ENCODE measurements at places on chromosomes 1 and 21. TPM values are rescaled to one million over a fixed set of nuclear protein-coding genes. Genes with fewer than 3 reads are reported as not detected.

Gene CDCA8
- total RNA-seq: 46.9 TPM

Gene RAB13
- 57.3 TPM for total RNA-seq

Gene PBXIP1
- 48.5 TPM for total RNA-seq

Gene MIS18A
- total RNA-seq: 54.5 TPM

DNA sequence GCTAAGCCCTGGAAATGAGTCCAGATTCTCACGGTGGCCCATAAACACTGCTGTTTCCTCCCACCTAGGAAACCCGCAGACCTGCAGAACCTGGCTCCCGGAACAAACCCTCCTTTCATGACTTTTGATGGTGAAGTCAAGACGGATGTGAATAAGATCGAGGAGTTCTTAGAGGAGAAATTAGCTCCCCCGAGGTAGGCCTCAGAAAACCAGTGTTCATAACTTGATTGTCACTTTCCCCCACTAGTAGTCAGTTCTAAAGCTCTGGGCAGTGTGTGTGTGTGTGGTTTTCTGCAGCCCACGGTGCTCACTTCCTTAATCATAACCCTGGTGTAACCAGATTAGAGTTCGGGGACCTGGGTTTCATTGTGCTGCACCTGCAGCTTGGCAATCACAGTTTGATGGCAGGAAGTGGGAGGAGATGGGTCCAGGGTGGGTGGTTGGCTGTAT lies 39.1 kb downstream of the CLIC6 start:
- no peak for DNase-seq

DNA sequence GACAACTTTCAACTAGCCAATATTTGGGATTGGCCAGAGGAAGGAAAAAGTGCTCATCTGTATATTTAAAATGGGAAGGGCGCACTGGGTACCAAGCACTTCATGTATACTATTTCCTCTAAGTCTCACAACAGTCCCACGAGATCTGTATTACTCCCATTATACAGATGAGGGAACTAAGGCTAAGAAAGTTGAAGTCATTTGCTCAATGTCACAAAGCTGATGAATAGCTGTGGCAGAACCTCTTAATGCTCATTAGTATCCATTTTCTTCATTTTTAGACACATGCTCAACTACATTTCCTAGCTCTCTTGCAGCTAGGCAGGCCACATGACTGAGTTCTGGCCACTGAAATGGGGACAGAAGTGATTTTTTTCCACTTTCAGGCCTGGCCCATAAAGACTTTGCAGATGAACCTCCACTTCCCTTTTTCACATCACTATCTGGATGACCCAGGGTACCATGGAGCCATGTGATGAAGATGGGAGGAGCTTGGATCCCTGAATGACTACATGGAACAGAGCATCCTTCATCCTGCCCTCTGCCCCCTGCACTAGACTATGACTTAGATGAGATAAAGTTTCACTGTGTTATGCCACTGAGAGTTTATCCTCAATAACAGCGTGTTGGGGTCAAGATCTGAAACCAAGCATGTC lies 31.8 kb downstream of the ATF3 start:
- DNase-seq: no peak

DNA sequence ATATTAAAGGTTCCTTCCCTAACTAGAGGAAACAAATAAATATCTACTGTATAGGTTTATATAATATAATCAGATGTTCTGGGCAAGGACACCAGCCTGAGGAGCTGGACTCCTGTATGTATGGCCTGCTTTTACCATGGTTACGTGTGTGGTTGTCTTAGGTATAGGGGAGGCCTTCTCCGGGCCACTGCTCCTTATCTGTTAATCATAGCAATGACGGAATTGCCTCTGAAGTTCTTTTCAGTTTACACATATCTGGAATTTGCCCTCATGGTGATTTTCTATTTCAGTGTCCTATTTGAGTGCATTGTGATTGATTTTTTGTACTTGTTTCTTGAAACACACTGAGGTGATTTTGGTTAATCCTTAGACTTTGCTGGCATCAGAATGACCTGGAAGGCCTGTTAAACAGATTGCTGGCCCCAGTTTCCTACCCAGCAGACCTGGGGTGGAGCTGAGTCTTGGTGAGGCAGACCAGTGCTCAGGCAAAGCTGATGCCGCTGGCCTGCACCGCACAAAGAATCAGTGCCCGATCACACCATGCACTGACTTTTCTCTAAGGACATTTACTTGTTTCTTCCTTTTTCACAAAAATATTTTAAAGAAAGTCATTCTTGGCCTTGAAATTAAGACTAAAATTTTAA lies 18.5 kb downstream of the ABCB10 start:
- no peak for DNase-seq

DNA sequence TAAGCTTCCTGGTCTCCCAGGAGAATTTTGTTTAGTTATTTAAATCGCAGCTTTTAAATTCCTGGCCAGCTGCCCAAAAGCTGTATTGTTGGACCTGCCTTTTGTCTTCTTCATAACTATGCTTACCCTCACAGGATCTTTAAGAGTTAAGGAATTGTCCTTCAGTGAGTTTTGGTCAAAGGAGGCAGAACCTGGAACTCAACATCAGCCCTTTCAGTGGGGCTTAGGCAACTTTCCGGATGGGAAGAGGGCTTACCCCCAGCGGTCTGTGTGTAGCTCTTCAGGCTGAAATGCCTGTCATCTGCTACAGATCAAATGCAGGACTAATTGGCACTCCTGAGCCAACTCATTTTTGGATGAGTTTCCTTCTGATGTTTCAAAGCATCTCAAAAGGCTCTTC lies 402.6 kb downstream of the SIPA1L2 start:
- no peak for DNase-seq

DNA sequence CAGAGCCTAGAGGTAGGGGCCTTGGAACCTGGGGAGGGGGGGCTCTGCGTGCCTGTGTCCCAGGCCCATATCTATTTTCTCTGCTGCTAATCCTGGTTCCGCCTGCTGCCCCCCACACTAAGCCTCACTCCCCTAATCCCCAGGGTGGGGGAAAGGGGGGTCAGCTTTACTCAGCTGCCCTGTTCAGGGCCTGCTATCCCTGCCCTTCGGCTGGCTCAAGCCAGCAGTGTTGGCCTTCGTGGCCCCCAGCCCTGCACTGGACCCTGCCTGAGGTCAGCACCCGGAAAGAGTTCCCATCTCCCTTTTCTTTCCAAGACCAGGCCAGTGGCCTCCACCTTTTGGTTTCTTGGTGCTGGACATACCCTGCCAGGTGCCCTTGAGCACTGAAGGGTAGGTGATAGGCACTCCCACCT lies 8.4 kb downstream of the ZBTB7B start:
- peak; percentile 50 for DNase-seq

- DNase-seq: peak; percentile 72
Observed at GRCh38 chr1:33081554-33082305, 777 bp downstream of the AZIN2 start.

DNA sequence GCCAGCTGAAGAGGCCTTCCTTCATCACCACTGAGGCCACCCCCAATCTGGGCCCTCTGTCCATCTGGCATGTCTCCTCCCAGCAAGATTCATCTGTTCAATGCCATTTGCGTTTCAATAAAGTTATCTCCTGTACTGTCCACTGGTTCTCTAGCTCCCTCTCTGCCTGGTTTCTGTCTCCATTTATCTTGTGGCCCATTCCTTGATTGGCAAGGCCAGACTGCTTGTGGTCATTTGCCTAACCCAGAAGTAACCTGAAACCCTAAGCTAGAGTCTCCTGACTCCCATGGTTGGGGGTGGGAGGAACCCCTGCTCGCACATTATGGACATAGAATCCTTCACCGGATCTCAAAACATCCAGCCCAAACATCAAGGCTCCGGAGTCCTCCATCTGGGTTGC lies 2.1 kb upstream of the IPO9 start:
- peak; percentile 56 for DNase-seq

DNA sequence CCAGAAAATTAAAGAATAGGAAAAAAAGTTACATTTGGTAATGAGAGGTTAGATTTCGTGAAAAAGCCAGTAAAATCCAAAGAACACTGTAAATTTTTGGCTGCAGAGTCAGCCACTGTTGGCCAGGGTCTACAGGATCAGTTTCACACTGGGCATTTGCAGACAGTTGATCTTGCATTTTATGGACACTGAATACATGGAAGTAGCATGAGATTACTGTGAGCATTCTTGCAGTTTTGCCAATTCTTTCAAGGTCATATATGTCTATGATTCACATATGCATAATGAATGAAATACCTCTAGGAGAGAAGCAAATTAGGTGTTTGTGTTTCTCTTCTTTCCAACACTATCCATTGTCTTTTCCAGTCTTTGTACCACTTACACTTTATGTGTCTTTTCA lies 200.8 kb upstream of the DPYD start:
- DNase-seq: no peak

DNA sequence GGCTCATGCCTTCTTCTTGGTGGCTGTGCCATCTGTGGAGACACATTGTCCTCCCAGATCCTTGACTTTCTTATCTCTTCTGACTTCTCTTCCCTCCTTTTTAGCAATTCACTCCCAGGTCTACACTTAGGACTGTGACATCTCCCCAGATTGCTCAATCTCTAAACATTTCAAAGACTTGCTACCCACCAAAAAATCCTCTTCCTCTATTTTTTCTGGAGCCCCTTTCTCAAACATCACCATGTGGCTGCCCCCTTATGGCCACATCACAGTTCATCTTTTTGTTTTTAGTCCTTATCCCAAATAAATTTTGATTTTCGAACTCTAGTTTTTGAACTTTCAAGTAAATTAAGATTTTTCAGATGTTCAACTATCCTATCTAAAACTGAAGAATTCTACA lies 148.6 kb upstream of the HOOK1 start:
- no peak for DNase-seq

GRCh38 chr1:48203287-48203900 lies 19.1 kb upstream of the SLC5A9 start:
- DNase-seq: peak; percentile 70

All from H7 (cell line).